ENCODE measurements at places on chromosomes 7 and 10.

DNA sequence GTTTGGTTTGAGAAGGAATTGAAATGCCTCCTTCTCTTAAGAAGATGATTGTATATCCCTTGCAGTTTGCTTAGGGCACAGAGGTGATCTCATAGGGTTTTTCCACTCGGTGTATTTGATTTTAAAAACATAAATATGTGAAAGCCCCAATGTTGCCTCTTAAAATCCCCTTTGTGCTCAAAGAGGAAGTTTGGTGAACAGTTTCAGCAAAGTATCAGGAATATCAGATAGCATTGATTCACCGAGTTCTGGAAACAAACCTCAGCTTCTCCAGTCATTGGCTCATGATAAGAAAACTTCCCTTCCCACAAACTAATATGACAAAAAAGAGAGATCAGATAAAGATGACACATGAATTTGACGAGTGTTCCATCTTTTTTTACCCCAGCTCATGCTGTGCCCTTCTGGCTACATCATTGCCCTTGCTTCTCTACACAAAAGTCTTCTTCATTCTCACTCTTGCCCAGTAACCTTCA is 20.1 kb upstream of the SMNDC1 start:
- H3K4me3 ChIP-seq: no peak overlapping the region
- H3K27ac ChIP-seq: no peak overlapping the region
- H3K4me1 ChIP-seq: no peaks in the 10 kb centered on the region
- no peaks in the 10 kb centered on the region for H3K36me3 ChIP-seq
- DNase-seq: no peak
- H3K27me3 ChIP-seq: no peaks in the 10 kb centered on the region

GRCh38 chr10:49204119-49204518 is 15.9 kb upstream of the TMEM273 start:
- H3K36me3 ChIP-seq: no peaks in the 10 kb centered on the region
- no peaks in the 10 kb centered on the region for H3K4me1 ChIP-seq
- H3K27me3 ChIP-seq: no peaks in the 10 kb centered on the region
- DNase-seq: no peak
- H3K4me3 ChIP-seq: no peak overlapping the region

DNA sequence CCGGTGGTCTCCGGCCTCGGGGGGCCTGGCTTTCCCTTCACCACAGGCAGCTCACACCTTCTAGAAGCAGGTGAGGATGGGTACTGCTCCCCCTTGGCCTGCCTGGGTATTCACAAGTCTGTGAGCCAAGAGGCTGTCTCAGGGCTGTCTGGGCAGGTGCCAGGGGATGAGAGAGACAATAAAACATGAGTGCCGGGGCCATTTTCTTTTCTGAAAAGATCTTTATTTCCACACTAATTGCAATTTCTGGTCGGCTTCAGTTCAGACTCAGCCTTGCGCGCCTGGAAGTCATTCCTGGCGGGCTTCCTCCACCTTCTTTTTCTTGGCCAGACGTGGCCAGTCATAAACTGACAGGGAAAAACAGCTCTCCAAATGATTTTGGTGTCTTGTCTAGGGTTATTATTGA is 171.2 kb downstream of the ARHGAP12 start:
- H3K4me3 ChIP-seq: no peak overlapping the region
- peaks cover 4% of the 10 kb centered on the region for H3K4me1 ChIP-seq
- peak overlapping the region; percentile 0 for H3K27ac ChIP-seq
- no peaks in the 10 kb centered on the region for H3K36me3 ChIP-seq
- DNase-seq: peak; percentile 45

GRCh38 chr10:120480065-120480600 is 23.1 kb downstream of the PLPP4 start:
- H3K27me3 ChIP-seq: no peaks in the 10 kb centered on the region
- no peak for DNase-seq
- H3K36me3 ChIP-seq: no peaks in the 10 kb centered on the region
- H3K27ac ChIP-seq: no peak overlapping the region
- no peak overlapping the region for H3K4me3 ChIP-seq

GRCh38 chr7:151129960-151130591 is 37.4 kb downstream of the GBX1 start:
- no peaks in the 10 kb centered on the region for H3K27me3 ChIP-seq
- H3K27ac ChIP-seq: no peak overlapping the region
- peaks cover 8% of the 10 kb centered on the region for H3K4me1 ChIP-seq
- H3K4me3 ChIP-seq: no peak overlapping the region
- DNase-seq: no peak
- H3K36me3 ChIP-seq: no peaks in the 10 kb centered on the region

DNA sequence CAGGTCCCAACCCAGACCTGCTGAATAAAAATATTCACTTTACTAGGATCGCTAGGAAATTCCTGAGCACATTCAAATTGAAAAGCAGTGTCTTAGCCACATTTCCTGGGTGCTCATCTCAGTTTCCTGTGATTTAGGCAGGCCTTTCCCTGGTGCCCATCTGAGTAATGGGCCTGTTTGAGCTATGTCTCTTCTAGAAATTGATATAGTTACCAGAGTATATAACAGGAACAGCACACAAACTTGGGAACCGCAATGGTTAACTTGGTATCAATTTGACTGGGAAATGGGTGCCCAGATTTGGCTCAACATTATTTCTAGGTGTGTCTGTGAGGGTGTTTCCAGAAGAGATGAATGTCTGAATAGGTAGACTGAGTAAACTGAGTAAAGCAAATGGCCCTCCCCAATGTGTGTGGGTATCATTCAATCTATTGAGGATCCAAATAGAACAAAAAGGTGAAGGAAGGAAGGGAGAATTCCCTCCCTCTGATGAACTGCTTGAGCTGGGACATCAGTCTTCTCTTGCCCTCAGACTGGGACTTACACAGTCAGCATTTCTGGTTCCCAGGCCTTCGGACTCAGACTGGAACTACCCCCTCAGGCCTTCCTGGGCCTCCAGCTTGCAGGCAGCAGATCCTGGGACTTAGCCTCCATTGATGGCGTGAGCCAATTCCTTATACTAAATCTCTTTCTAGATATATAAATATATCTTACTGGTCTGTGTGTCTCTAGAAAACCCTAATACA is 99.1 kb downstream of the CCDC71L start:
- no peak overlapping the region for H3K27ac ChIP-seq
- no peaks in the 10 kb centered on the region for H3K36me3 ChIP-seq
- no peaks in the 10 kb centered on the region for H3K4me1 ChIP-seq
- H3K27me3 ChIP-seq: no peaks in the 10 kb centered on the region

DNA sequence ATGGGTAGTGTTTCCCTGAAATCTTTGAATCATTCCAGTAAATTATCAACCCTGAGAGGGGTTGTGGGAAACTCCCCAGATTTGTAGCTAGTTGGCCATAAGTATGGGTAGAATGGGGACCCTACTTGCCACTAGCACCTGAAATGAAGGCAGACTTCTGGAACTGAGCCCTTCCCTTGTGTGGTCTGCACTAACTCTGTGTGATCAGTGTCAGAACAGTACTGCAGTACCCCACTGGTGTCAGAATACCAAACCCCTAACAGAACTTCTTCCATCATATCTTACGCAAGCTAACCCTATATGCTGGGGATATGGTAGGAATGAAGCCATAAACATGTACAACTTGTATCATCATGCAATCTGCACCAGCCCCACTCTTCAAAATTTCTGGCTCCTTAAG is 50.8 kb downstream of the ABI1 start:
- H3K27ac ChIP-seq: no peak overlapping the region
- H3K4me3 ChIP-seq: no peak overlapping the region
- DNase-seq: no peak
- H3K4me1 ChIP-seq: peaks cover 4% of the 10 kb centered on the region

DNA sequence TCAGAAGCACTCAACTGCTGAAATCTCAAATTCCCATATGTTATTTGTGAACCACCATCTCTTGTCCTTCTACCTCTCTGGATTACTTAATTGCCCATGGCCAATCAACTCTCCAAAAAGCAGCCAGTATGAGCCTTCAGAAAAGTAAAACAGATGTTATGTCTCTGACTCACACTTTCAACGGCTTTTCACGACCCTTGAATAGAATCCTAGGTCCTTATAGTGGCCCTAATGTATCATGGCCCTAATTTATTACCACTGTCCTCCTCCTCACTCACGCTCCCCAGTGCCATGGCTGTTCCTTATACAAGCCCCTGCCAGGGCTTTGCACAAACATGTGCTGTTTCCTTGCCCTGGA is 20.0 kb downstream of the ZNF438 start:
- no peak for DNase-seq
- H3K27me3 ChIP-seq: no peaks in the 10 kb centered on the region
- no peak overlapping the region for H3K4me3 ChIP-seq
- H3K27ac ChIP-seq: no peak overlapping the region

- no peak overlapping the region for H3K27ac ChIP-seq
- H3K36me3 ChIP-seq: no peaks in the 10 kb centered on the region
- DNase-seq: no peak
- H3K4me1 ChIP-seq: no peaks in the 10 kb centered on the region
- no peak overlapping the region for H3K4me3 ChIP-seq
- no peaks in the 10 kb centered on the region for H3K27me3 ChIP-seq
Observed at GRCh38 chr10:14584661-14585060, 190.0 kb downstream of the FAM107B start.

DNA sequence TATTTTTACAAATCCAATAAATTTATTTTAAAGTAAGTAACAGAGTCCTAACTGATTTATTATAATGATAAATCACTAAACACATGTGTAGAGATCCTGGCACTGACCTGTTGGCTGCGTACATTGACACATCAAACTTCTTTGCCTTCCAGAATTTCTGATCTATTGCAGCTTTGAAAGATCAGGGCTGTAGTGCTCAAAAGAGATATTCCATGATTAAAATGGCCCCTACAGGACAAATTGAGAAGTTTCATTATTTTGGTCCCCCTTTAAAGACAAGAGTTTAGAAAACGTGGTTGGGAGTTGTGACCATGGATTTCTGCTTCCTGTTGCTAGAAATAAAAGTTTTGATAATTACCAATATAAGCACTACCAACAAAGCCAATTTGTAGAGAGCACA is 87.7 kb upstream of the PDK4 start:
- no peak overlapping the region for H3K4me3 ChIP-seq
- H3K27me3 ChIP-seq: no peaks in the 10 kb centered on the region

GRCh38 chr7:143407287-143408251 is 1.1 kb downstream of the EPHA1 start:
- no peaks in the 10 kb centered on the region for H3K27me3 ChIP-seq

Measured in ovary (tissue), 10 donors.